ENCODE measurements at places on chromosomes 6 and 20.

- no peak for DNase-seq
Measured at GRCh38 chr6:110551088-110551487, 74.7 kb upstream of the SLC22A16 start.

DNA sequence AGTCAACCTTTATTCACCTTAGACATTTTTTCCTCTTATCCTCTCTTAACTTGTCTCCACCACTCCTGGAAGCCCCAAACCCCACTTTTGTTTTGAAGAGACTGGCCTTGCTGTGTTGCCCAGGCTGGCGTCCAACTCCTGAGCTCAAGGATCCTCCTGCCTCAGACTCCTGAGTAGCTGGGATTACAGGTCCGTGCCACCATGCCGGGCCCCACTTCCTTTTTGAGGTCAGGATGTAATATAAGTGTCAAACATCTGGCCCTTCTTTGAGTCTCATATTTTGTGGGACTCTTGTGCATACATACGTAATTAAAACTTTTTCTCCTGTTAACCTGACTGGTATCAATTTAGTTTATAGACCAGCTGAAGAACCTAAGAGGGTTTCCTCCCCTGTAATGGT, 1.4 kb upstream of the CDK19 start:
- no peak for DNase-seq

- DNase-seq: no peak
Measured at GRCh38 chr6:146990821-146991798, 213.1 kb upstream of the STXBP5 start.

- peak; percentile 47 for DNase-seq
Measured at GRCh38 chr6:17986656-17987446, 584 bp downstream of the KIF13A start.

GRCh38 chr6:9087470-9087869, 652.1 kb upstream of the SLC35B3 start:
- DNase-seq: no peak

DNA sequence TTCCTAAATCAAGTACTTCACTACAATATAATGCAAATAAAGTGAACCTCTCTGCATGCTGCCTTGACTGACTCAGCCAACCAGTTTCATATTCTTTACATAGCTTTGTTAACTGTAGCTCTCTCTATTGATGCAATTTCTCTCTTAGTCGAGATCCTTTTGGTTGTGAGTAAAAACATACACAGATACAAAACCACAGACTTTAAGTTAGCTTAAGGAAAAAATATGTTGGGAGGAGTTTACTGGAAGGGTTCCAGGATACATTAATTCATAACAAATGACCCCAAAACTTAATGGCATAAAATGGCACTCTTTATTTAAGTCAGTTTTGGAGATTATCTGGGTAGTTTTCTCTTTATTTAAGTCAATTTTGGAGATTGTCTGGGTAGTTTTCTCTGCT, 15.7 kb downstream of the HTR1E start:
- DNase-seq: no peak

- DNase-seq: peak; percentile 69
Measured at GRCh38 chr6:42781796-42782688, at the start of gene BICRAL. Gene BICRAL (plus strand): TSS chr6:42782052. CDS start chr6:42822023, 39,971 bp downstream.

GRCh38 chr6:71088166-71088565, 131.3 kb upstream of the B3GAT2 start:
- DNase-seq: no peak

DNA sequence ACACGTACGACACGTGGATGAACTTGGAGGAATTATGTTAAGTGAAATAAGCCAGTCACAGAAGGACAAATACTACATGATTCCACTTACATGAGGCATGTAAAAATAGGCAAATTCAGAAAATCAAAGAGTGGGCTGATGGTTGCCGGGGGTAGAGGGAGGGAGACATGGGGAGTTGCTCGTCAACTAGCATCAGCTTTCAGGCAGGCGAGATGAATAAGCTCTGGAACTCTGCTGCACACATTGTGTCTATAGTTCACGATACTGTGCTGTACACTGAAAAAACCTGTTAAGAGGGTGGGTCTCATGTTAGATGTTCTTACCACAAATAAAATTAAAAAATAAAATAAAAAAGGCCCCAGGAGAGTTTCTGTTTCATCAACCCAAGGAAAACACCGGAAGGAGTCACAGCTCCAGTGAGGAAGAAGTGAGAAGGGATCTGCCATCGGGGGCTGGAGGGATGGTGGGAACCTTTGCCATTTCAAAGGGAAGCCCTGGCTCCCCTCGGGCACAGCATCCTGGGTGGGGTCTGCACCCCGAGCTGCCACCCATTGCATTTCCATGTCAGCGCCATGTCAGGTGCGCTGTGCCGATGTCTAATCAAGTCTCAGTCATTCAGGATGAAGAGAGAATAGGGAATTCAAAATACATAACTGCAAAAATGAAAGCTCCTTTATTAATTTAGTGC, 98.3 kb downstream of the SLC22A23 start:
- no peak for DNase-seq

DNA sequence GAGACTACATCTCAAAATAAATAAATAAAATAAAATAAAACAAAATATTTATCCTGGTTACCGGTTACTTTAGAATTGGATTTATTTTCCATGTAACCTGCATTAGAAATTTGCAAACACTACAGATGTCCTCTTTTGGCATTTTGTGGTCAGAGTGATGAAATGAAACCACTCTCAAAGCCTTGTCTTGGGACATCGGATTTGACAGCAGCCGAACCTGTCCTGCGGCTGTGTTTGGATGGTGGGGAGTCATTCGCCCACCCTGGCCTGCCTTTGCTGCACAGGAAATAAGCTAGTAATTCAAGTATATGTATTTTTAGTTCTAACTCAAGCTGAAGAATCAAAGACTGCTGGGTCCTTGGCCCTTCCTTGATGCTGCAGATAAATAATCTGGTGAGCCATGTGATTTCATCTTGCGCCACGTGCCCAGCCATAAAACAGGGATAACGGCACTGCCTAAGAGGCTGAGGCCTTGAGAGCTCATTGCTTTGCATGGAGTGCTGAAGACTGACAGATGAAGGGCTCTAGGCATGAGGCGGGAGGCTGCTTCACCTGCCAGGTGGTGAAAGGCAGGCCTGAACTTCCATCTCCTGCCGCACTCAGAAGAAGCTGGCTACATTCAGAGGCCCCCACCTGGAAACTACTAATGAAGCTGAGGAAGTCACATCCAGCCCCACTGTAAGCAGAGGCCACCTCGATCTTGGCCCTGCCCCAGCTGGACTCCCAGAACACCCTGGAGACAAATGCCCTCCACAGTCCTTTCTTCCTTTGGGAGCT, 76.9 kb downstream of the NOL4L start:
- DNase-seq: no peak

- DNase-seq: no peak
Measured at GRCh38 chr6:166672624-166673206, 45.7 kb upstream of the RPS6KA2 start.

DNA sequence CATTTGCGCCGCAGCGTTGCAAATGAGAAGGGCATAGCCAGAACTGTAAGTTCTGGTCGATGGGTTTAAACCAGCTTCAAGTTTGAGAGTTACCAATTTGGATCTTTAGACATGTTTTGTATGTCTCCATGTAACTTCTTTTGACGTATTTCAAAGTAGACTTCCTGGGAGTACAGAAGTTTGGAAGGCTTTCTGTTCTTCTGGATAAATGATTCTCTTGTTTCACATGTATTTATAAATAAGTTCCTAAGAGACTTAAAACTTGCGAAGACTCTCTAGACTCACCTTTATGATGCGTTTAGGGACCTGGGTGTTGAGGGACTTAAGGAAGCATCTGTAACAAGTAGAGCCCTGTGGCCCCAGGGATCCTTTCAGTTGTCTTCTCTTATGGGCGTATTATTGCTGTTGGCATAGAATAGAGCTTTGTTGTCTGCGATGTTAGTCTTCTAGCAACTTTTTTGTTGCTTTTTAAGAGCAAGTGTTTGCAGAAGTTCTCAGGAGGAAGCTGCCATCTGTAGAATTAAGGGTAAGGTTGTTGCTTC, 1.3 kb downstream of the CDYL start:
- no peak for DNase-seq

GRCh38 chr6:45699663-45700062, 316.0 kb downstream of the CLIC5 start:
- no peak for DNase-seq

DNA sequence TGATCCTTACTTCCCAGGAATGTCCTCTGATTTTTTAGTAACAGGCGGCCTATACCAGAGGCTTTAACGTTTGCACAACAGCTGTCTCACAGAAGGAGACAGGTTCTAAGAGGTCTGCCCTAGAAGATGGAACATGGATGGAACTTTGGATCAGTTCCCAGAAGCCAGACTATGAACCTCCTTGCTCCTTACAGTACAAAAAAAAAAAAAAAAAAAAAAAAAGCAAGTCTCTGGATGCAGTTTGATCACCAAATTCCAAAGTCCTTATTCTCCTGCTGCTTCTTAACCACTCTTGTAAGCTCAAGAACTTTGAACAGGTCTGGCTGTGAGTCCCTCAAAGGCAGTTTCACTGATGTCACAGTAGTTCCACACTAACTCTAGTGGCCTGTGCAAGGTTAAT, 2.0 kb upstream of the TRMT11 start:
- DNase-seq: no peak

- DNase-seq: no peak
Measured at GRCh38 chr20:61737812-61738443, 327.8 kb downstream of the TAF4 start.

DNA sequence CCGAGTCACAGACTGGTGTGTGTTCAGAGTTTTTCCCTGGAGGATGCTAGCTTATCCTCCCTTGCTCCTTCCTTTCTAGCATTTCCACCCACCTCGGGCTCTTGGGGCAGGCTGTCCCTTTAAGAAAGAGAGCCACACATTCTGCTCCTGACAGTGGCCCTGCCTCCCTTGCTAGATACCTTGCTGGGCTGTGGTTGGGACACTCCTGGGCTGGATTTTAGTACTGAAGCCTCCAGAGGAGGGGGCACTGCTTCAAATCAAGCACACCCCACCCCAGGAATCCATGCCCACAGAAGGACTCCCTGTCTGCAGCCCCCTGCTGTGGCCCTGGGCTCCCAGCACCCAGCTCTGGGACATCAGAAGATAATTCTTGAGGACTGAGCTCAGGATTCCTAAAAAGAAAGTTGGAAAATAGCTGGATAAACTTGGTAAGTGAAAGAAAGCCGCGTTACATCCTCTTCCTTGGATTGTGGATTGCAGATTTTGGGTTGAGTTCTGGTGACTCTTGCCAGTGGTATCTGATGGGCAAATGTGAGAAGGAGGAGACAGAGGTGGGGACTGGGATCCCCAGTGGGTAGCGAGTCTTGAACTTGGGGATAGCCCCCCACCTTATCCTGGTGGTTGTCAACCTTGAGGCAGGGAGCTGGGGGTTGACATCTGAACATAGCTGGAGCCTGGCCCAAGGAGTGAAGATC, 29.0 kb downstream of the DAAM2 start:
- no peak for DNase-seq

- no peak for DNase-seq
Measured at GRCh38 chr6:20771409-20771808, 237.2 kb downstream of the CDKAL1 start.

GRCh38 chr20:53731595-53731994, 138.0 kb upstream of the ZNF217 start:
- DNase-seq: no peak

GRCh38 chr20:45823949-45824835, 2.9 kb downstream of the TNNC2 start:
- DNase-seq: peak; percentile 9

GRCh38 chr20:31894980-31895675, 24.7 kb downstream of the TTLL9 start:
- DNase-seq: no peak

DNA sequence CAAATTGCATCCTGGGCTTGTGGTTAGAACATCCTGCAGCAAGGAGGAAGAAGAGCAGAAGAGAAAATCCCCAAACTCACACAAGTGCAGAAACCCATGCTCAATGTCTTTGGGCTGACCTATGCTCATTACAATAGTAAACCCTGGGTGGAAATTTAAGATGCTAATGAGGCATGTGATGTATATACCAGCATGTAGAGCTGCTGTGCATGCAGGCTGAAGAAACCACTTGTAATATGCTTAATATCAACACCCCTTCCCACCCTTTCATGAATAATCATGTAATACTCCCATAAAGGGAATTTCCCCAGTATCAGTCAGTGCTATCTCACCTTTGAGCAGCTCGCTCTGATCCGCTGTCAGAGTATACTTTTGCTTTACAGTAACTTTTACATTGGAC, 90.0 kb upstream of the GRIK2 start:
- DNase-seq: no peak

- DNase-seq: no peak
Measured at GRCh38 chr6:2966347-2966746, 5.0 kb downstream of the SERPINB6 start.

DNA sequence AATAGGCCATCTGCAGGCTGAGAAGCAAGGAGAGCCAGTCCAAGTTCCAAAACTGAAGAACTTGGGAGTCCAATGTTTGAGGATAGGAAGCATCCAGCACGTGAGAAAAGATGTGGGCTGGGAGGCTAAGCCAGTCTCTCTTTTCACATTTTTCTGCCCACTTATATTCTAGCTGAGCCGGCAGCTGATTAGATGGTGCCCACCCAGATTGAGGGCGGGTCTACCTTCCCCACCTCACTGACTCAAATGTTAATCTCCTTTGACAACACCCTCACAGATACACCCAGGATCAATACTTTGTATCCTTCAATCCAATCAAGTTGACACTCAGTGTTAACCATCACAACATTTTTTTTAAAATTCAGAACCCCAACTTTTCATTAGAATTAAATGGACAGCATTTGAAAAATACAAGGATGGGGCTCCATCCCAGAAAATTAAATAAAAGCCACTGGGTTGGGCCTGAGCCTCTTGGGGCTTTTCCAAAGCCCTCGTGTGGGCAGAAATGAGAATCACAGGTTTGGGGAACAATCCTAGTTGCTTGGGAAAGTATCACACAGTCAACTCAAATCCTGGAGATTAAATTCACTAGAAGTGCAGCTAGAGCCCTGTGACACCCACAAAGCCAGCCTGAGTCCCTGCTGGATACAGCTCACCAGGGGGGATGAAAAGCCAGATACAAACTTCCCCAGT, 2.2 kb downstream of the CLDN20 start:
- DNase-seq: no peak

- DNase-seq: no peak
Measured at GRCh38 chr6:46338131-46338530, 153.1 kb downstream of the RCAN2 start.

- no peak for DNase-seq
Measured at GRCh38 chr20:18224968-18225568, 63.3 kb upstream of the ZNF133 start.

- peak; percentile 21 for DNase-seq
Measured at GRCh38 chr6:10101551-10102252, 313.2 kb downstream of the TFAP2A start.

DNA sequence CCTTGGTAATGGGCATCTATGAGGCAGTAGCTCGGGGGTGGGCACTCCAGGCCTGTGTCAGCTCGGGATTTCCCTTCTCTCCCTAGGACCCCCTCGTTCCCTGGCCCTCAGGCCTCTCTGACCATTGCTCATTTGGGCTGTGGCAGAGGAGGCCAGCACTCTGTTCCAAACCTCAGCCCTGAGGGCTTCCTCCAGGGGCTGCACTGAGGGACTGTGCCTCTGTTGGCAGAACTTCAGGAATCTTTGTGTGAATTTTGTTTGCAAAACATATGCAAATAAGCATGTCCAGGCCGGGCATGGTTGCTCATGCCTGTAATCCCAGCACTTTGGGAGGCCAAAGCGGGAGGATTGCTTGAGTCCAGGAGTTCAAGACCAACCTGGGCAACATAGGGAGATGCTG, 11.0 kb downstream of the PACSIN1 start:
- no peak for DNase-seq

Data from NCI-H345 (cell line).